Cortex of kidney (tissue), 1 donor: ENCODE measurements at places on chromosomes 7 and 10.

DNA sequence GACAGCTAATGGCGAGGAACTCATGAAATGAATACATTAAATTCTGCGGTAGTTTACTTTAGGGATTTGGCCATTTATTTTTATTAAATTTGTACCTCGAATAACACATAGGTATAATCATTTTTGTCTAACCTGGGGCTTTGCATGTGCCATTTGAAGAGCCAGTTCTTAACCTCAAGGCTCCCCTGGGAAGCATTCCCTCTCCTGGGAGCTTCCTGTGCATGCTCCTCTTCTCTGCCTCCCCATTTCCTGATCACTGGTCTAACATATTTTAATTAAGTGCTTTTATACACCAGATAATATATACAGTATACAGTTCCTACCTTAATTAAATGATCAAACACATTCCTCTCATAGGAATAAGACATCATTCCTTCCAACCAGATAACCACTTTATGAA lies 183.9 kb upstream of the FZD1 start:
- DNase-seq = no peak

DNA sequence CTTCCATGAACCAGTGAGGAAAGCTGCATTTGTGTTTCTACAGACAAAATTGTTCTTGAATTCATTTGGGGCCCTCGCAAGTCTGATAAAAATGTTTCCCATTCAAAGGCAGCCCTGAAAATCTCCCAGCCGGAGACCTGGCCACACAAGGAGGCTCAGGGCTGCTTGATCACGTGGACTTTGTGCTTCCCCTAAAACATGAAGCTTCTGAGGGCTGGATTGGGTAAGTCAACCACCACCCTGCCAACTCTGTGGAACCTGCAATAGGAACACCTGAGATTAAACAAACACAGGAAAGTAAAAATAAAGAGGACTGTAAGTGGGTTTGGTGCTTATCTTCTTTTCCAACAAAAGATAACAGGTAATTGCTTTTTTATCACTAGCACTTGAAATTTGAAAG lies 133.8 kb downstream of the C10orf90 start:
- no peak for DNase-seq

- DNase-seq = no peak
These were observed 2.8 kb downstream of the BMI1 start for GRCh38 chr10:22323538-22324305.

GRCh38 chr10:96991313-96991841 lies 159.3 kb downstream of the LCOR start:
- DNase-seq = no peak

DNA sequence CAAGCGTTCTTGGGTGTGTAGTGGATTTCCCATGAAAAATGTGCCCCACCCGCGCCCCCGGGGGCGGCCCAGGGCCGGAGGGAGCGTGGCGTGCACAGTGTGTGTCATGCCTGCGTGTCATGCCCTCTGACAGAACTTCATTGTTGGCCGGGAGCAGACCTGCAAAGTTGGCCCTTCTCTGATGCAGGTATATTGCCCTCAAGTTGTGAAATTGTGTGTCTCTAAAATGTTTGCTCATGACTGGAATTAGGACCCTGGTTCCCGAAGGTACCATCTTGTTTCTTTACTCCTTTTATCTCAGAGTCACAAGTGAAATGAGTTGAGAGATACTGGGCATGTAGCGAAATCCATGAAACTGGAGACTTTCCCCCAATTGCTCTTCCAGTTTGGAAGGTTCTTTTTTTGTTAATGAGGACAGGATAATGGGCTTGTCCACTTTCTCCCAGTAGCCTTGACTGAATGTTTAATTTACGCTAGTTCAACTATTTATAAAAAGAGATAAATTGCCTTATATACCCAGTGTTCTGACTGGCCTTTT lies 26.2 kb downstream of the ADK start:
- no peak for DNase-seq
